ENCODE measurements at places on chromosomes 1 and 21.

- DNase-seq = peak; percentile 81
These were observed 210.1 kb downstream of the FGGY start for GRCh38 chr1:59506952-59507351.

DNA sequence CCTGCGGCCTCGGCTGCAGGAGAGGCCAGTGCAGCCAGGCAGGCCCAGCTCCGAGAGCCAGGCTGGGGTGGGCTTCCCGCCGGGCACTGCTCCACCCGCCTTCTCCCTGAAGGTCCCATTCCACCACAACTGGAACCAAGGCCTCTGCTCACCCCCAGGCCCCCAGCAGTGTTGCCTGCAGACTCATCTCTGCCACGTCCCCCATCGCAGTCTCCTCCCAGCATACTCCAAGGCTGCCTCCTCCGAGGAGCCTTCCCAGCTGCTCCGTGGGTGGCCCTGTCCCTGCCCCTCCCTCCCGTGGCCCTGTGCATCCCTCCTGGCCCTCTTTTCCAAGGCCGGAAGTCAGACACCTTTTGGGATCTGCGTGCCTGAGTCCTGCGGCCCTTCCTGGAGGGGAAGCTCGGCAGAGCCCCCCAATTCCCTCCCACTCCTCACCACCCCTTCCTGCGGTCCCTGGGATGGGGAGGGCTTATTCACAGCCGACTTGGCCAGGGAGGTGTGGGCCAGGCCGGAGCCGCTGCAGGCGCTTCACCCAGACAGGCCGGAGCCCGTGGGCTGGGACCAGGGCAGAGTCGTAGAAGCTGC, 47.6 kb downstream of the SLX9 start:
- DNase-seq = no peak

GRCh38 chr1:151716405-151716762, 219 bp downstream of the CELF3 start:
- DNase-seq = no peak

DNA sequence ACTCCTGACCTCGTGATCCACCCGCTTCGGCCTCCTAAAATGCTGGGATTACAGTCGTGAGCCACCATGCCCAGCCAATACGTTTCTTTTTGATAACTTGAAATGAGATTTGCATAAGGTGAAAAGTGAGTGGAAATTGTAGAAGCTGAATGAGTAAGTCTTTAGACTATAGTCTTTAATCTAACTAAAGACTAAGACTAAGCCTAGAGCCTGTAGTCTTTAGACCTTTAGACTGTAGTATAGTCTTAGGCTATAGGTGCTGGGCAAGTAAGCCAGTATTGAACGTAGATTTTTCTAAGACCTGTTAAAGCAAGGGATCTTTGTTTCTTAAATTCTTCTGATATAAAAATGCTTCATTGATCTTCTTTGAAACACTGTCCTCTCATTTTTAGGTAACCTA, 12.1 kb downstream of the PPP2R5A start:
- no peak for DNase-seq

DNA sequence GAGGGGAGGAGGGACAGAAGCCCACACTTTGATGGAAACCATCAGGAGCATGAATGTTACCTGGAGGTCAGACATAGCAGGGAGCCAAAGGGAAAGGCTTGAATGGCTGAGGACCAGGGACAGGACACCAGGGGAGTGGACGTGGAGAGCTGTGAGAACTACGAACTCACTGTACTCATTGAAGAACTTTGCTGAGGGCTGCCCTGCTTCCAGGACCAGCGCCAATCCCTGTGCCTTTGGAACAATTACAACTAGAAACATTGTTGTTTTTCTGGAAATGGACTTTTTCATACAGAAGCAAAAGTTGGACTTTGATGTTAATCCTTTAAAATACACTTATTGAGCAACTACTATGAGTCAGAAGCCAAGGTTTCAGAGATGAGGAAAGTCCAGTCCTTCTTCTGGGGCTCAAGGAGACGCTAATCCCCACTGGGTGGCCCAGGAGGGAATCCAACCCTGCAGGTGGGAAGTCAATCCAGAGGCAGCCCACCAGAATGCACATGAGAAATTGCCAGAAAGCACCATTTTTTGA, 12.9 kb downstream of the TSPAN2 start:
- DNase-seq = no peak

DNA sequence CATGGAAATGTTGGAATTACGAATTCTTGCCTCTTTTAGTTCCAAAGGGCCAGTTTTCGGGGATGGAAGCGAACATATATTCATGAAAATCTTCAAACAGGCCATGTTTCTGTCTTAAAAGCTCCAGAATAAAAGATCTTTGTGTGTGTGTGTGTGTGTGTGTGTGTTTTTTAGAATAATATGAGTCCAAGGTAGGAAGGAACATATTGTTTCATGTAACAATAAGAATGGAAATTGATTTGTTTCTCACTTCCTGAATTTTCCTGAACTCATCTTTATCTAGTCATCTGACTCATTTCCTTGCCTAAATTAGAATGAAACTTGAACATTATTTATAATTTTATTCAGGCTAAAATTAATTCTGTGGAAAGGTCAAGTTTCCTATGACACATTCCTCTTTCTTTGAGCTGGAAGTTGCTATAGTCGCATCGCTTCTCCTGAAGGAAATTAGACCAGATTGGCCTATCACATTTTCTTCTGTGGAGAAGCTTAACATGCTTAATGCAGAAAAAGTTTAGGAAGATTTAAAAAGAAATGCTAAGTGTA, 805.1 kb upstream of the ADAMTS5 start:
- no peak for DNase-seq

- DNase-seq = no peak
These were observed 14.9 kb downstream of the TRMT13 start for GRCh38 chr1:100147875-100148274.

- no peak for DNase-seq
These were observed 126.7 kb downstream of the PGBD5 start for GRCh38 chr1:230299191-230300006.

DNA sequence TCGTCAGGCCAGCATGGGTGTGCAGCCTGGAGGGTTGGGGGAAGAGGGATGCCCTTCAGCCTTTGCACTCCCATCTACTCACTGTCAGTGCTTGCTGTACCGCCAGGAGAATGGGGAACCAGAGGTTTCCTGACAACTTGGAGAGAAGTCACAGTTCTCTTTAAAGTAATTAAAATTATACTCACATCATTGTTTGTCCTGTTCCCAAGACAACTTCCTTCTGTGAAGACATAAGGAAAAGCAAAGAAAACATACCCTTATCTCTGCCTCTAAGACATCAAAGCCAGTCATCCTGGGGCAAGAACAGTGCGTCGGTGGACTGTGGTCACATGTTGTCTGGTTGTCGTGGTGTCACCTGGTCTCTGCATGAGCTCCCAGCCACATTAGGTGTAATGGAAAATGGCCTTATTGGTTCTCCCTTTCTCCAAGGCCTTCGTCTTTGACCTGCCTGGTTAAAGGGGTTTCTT, 17.6 kb downstream of the TRAF5 start:
- DNase-seq = no peak

Measured in NAMALWA (cell line).